Central memory CD8-positive, alpha-beta T cell (primary cell): ENCODE measurements at places on chromosomes 3 and 15.

- DNase-seq: no peak
These were observed 20.1 kb downstream of the SPTBN5 start for GRCh38 chr15:41873711-41874110.

GRCh38 chr3:16697443-16698147 is 92.4 kb upstream of the DAZL start:
- DNase-seq: no peak

- no peak for DNase-seq
These were observed 114.7 kb downstream of the THRB start for GRCh38 chr3:24379936-24380335.

- DNase-seq: no peak
These were observed 7.4 kb upstream of the LRRFIP2 start for GRCh38 chr3:37181756-37182155.

DNA sequence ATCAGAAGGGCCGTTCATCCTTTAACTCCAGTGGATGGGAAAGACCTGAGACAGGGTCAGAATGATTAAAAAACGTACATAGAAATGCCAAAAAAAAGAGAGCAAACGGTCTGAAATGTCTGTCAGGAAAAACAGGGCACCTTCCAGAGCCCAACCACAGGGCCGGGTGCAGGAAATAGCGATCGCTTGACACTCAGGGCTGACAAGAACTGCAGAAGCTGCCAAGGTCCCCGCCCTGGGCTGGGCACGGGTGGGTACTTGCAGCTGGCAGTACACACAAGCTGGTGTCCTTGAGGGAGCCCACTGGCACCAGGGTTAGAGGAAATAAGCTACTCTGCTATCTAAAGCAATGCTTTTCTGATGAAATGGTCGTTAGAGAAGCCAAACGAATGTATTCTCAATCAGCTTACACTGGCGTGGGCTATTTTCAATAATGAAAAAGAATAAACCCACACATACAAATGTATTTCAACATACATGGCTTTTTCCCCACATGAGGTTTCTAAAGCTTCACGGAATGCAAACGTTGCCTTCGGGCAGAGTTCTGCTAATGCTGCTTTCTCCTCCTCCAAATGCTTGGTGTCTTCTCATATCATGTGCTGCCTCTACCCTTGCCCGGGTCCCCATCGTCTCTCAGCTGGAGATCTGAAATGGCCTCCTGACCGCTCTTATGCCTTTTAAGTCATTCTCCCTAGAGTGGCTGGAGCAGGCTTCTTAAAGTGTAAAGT is 15.6 kb downstream of the FRMD4B start:
- no peak for DNase-seq

- no peak for DNase-seq
These were observed 10.1 kb downstream of the EFCAB12 start for GRCh38 chr3:129418041-129418973.

GRCh38 chr15:37981775-37982174 is 47.3 kb downstream of the TMCO5A start:
- DNase-seq: no peak

DNA sequence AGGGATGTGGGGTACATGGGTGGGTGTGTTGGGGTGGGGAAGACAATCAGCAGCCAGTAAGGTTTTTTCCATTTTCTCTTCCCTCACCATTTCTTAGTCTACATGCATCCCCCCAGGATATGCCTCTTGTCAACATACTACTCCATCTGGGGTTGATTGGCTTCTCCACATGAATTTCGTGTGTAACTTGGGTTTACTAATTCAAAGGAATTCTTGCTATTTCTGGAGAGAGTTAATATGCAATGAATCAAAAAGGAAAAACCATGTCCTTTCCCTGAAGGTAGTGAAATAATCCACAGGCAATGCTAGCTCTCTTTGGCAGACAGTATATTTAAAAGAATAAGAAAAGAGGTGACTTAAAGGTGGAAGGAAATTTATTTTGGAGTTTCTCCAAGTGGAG is 198.4 kb downstream of the EBLN2 start:
- no peak for DNase-seq

DNA sequence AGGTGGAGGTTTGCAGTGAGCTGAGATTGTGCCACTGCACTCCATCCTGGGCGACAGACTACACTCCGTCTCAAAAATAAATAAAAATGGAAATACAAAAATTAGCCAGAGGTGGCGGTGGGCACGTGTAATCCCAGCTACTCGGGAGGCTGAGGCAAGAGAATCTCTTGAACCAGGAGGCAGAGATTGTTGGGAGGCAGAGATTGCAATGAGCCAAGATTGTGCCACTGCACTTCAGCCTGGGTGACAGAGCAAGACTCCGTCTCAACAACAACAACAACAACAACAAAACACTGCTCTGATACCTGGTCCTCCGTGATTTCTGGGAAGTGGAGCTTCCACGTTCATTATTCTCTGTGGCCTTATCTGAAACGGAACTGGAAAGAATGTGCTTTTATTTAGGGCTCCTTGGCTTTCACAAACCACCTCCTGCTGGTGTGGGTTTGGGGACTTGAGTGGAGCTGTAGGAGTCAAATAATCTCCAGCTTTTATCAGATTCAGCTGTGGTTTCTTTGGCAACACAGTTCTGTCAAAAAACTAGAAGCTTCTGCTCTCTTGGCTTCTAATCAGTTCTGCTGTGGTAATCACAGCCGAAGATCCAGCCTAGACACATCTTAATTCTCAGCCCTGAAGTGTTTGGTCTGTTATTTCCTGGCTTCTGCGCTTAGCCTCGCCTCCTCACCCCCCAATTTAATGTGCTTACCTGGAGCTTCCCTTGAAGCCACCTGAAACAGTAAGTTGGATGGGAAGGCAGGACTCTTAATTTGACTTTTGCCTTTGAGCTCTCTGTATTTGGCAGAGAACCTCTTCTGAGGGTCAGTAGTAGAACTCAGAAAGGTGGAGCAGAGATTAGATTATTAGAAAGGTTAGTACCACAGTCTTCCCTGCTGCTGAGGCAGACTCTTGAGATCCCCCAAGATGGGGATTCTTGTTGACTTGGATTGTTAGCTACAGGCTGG is 21.4 kb downstream of the IRAK2 start:
- no peak for DNase-seq

DNA sequence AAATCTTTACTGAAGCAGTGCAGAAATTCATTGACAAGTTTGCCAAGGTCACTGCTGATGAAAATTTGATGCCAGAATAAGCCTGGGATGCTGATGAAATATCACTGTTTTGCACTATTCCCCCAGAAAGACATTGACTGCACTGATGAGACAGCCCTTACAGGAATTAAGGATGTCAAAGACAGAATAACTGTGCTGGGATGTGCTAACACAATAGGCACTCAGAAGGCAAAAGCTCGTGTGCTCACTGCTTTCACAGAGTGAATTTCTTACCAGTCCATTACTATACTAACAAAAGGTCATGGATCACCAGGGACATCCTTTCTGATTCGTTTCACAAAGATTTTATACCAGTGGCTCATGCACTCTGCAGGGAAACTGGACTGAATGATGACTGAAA is 69.4 kb downstream of the MCF2L2 start:
- no peak for DNase-seq

DNA sequence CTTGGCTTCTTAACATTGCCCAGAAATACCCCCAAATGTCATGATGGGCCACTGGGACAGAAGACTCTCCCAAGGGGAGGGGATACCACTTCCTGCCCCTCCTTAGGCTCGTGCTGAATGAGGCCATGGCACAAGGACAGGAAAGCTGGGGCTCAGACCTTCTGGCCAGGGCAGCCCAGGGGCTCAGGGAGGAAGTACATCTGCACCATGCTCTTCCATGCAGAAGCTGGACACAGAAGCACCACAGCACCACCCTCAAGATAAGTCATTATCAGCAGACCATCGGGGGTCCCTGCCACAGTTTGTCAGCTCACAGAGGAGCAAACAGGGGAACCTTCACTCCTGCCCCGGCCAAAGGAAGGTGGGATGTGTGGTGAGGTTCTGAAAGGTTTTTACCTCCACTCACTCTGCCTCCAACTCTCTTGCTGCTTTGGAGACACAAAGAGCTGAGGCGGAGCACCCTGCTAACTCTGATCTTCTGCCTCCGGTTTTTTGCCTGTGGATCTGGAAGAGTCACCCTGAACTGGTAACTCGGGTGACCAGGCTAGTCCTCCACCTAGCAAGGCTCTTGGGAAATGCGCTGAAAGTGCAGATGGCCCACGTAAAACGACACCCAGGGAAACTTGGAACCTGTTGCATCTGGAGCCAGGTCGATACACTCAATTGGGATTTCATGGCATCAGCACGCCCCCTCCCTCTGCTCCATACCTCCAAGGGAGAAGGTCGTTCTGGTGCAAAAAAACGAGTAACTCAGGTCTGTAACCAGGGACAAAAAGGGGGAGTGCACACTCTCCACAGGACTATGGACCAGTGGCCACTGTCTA is 8.3 kb downstream of the BMF start:
- DNase-seq: no peak

GRCh38 chr15:92163641-92164040 is 230.0 kb upstream of the ST8SIA2 start:
- no peak for DNase-seq

DNA sequence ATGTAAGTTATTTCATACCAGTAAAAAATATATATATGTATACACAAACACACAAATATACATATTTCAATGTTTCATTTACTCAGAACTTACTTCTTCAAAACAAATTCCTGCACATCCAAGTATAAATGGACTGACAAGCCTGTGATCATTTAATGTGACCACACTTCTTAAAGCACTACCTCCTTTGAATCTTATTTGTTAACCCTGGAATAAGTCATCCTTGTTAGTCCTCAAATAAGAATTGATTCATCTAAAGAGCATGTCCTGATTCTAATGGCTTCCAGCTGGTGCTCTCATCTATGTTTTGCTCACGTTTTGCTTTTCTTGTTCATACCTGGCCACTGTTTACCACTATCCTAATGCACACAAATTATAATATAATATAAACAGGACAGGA is 103.9 kb upstream of the UBP1 start:
- DNase-seq: no peak

DNA sequence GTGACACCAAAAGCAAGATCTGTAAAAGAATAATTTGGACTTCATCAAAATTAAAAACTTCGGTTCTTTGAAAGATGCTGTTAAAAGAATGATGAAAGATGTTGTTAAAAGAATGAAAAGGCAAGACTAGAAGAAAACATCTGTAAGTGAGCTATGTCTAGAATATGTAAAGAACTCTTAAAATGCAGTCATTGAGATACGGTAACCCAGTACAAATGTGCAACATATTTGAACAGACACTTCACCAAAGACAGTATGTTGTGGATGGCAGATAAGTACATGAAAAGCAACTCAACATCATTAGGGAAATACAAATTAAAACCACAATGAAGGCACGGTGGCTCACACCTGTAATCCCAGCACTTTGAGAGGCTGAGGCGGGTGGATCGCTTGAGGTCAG is 139.5 kb downstream of the LRIG1 start:
- no peak for DNase-seq

- no peak for DNase-seq
These were observed 227.7 kb downstream of the ADAMTS17 start for GRCh38 chr15:100114100-100114499.

DNA sequence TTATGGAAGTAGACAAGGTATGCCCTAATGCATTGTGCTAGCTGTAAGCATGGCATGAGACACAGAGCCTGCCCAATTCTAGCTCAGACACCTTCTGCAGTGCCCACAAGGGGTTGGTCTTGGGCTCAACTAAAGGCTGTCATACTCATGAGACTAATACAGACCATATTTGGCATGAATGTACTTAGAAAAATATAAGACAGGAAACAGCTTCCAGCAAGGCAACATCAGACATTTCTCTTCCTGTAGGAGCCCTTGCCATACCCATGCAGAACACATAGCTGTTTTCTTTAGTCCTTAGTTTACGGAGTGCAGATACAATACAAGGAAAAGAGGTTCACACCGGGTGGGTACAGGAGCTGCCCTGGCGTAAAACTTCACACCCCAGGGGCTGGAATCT is 30.5 kb upstream of the NR1I2 start:
- DNase-seq: no peak
